NCI-H1092 treated with DMSO at 0.1 percent for 48 hours (cell line): ENCODE measurements at places on chromosomes 13 and 19.

DNA sequence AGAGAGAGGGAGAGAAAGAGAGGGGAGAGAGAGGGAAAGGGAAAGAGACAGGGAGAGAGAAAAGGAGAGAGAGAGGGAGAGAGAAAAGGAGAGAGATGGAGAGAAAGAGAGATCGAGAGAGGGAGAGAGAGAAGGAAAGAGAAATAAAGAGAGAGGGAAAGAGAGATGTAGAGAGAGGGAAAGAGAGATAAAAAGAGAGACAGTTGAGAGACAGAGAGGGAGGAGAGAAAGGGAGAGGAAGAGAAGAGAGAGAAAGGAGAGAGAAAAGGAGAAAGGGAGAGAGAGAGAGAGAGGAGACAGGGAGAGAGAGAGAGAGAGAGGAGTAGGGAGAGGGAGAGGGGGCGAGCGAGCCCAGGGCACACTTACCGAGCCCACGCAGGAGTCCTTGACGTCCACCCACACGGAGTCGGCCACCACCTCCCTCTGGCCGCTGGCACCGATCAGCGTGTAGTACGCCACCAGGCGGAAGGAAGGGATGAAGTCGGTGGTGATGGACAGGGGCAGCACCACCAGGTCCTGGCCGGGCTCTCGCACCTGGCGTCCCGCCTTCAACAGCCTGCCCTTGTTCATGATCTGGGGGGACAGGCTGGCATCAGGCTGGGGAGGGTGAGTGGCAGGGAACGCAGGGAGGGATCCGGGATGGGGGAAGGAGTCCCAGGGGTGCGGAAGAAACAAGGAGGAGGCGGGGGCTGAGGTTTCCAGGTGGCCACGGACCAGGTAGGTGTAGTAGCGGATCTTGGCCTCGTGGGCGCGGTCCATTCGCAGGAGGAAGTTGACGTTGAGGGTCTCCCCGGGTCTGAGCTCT is 10.0 kb downstream of the C3 start:
- no peak for DNase-seq

- peak; percentile 6 for DNase-seq
Measured at GRCh38 chr19:18915639-18916038, 3.5 kb downstream of the COPE start.

- no peak for DNase-seq
Measured at GRCh38 chr19:32914879-32915660, 45.5 kb upstream of the SLC7A9 start.

DNA sequence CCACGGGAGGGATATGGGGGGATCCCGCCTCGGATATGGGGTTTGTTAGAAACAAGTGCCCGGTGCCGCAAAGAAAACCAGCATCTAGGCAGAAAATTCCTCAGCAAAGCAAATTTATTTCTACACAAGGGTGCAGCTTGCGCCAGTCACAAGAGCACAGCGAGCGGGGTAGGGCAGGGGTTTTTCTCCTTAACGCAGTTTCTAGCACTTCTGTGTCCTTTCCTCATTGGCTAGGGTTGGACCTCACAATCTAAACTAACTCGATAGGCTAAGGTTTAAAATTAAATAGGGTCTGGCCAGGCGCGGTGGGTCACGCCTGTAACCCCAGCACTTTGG is 595 bp downstream of the ZNF440 start:
- DNase-seq = peak; percentile 14

GRCh38 chr13:41459432-41460073 is 2.2 kb downstream of the RGCC start:
- DNase-seq = no peak

GRCh38 chr13:48068036-48068435 is 26.9 kb downstream of the MED4 start:
- no peak for DNase-seq

GRCh38 chr13:107376341-107377125 is 808.6 kb upstream of the ARGLU1 start:
- peak; percentile 78 for DNase-seq

DNA sequence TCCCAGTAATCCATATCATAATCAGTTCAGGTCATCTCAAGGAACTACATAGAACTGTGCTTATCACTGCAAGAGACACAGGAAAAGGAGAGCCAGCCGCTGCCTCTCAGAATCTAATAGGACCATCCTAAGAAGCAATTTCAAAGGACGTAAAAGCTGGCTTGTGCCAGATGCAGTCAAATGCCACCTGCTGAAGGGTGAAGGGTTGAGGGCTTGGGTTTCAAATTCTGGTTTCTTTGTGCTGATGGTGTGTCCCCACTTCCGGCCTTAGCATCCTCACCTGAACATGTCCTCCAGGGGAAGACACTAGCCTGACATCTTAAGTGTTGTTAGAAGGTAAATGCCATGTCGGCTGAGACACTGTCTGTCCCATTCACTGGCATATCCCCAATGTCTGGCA is 477.1 kb upstream of the TSHZ3 start:
- DNase-seq = no peak

- no peak for DNase-seq
Measured at GRCh38 chr19:709196-709964, 645 bp downstream of the PALM start.

- no peak for DNase-seq
Measured at GRCh38 chr13:107753291-107753690, 462.0 kb downstream of the LIG4 start.

DNA sequence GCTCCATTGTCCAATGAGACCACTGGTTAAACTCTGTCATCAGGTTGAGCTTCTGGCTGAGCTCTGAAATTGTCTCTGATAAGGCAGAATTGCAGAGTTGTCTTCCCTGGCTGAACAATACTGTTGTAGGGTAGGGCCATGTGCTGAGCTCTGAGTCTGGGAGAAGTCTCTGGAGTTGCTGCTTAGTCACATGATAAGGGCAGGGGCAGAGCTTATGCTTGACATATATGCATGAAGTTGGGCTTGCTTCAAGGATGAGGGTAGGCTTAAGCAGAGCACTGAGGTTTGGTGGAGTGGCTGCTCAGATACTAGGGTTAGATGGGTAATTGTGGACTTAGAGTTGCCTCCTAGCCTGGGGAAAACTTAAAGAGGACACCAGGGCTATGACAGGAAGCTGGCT is 946.3 kb upstream of the MIR17HG start:
- DNase-seq = no peak
